AG09319 (cell line): ENCODE measurements at places on chromosomes 11 and 22.

GRCh38 chr22:27413702-27414101 lies 387.9 kb downstream of the MN1 start:
- DNase-seq: no peak

- no peak for DNase-seq
Observed at GRCh38 chr11:73939096-73939495, 11.7 kb upstream of the DNAJB13 start.

DNA sequence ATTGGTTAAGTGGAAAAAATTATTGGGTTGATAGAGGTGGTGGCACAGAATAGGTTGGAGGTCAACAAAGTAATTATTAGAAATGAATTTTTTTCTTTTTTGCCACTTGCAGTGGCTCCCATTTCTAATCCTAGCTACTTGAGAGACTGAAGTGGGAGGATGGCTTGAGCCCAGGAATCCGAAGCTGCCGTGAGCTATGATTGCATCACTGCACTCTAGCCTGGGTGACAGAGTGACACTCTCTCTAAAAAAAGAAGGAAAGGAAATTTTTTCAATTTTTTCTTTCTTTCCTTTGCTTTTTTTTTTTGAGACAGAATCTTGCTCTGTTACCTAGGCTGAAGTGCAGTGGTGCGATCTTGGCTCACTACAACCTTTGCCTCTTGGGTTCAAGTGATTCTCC lies 2.2 kb upstream of the BCO2 start:
- DNase-seq: no peak

DNA sequence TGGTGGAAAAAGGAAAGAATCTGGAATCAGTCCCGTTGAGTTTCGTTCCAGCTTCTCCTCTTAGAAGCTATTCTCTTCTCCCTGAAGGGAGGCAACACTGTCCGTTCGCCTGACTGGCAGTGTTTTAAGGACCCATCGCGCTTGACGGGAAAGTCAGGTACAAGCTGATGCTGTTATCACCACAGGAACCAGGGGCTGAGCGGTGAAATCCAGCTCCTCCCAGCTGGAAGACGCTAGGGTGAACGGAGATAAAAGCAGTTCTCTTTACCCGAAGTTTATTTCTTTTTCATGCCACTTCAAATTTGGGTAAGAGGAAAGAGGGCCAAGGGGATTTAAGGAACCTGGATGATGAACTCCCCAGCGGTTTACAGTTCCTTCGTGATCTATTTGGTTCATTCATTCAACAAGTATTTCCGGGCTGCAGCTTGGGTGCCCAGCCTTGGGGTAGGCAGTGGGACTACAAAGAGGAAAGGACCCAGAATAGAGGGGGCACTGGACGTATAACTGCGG lies 551 bp upstream of the DEUP1 start:
- no peak for DNase-seq

GRCh38 chr11:88359541-88359940 lies 22.0 kb upstream of the CTSC start:
- DNase-seq: no peak

GRCh38 chr11:106475181-106475580 lies 397.7 kb downstream of the AASDHPPT start:
- no peak for DNase-seq

GRCh38 chr11:88806410-88806809 lies 259.4 kb downstream of the GRM5 start:
- DNase-seq: no peak

- no peak for DNase-seq
Observed at GRCh38 chr22:47337161-47337621, 574.7 kb downstream of the TBC1D22A start.

GRCh38 chr11:131884461-131885073 lies 514.2 kb downstream of the NTM start:
- DNase-seq: no peak

DNA sequence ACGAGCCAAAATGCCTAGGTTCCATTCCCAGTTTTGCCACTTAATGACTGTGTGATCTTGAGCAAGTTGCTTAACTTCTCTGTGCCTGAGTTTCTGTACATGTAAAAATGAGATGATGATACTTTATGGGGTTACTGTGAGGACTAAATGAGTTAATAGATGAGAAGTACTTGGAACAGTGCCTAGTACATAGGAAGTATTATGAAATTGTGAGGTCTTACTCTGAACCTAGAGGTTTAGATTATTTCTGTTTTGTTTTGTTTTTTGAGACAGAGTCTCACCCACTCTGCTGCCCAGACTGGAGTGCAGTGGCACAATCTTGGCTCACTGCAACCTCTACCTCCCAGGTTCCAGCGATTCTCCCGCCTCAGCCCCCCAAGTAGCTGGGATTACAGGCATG lies 227.0 kb upstream of the POU2AF2 start:
- DNase-seq: no peak

DNA sequence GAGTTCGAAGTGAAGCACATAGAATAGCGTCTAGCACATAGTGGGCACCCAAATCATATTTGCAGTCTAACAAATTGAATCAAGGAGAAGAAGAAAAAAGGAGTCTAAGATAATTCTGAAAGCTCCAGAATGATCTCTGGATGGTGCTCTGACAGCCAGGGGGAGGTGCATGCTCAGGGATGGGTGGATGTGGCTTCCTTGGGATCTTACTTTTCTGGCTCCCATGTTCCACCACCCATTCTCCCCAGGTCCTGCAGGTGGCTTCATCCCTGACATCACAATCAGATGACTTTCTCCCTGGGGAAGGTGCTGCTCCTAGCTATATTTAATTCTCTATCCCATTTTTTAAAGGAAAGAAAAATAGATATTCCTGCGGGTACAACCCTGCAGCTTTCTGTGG lies 381.9 kb downstream of the CADM1 start:
- DNase-seq: no peak

- DNase-seq: no peak
Observed at GRCh38 chr11:72605973-72606747, 68.1 kb downstream of the PDE2A start.

- DNase-seq: no peak
Observed at GRCh38 chr11:118895093-118896039, 11.7 kb downstream of the CXCR5 start.

- no peak for DNase-seq
Observed at GRCh38 chr11:100467821-100468508, 219.1 kb upstream of the ARHGAP42 start.

- DNase-seq: no peak
Observed at GRCh38 chr11:15673408-15673831, 558.7 kb downstream of the INSC start.

DNA sequence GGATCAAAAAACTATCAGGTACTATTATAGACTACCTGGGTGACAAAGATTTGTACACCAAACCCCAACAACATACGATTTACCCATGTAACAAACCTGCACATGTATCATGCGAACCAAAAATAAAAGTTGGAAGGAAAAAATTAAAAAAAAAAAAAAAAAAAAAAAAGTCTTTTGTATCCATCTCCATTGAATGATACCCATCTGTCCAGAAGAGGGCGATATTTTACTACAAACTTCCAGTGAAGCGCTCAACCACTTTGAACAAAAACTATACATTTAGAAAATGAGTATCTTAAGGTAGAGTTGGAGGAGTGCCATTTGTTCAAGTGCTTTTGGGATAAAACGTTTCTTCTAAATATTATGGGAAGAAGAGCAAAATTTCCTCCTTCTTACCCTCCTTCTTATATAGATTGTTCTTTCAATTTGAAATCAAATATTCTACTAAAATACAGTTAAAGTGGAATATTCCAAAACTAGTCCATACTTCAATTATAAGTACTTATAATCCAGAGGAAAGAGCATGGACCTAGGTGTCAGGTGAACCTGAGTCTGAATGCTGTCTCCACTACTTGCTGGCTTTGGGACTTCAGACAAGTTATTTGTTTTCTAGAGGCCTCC lies 23.3 kb downstream of the ARL14EP start:
- peak; percentile 8 for DNase-seq

DNA sequence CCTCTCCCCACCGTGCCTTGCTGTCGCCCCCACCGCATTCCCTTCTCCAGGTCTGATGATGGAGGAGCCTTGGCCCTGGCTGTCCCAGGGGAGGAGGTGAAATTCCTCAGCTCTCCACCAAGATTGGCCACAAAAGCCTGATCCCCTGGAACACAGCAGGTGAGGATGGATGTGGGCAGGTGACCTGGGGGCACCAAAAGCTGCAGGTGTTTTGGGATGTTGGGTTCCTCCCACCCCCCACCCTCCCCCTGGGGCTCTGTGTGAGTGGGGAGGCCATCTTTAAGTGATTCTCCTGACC lies 639 bp downstream of the TRIOBP start:
- no peak for DNase-seq

- no peak for DNase-seq
Observed at GRCh38 chr11:69468911-69469885, 12.3 kb upstream of the LINC01488 start.

DNA sequence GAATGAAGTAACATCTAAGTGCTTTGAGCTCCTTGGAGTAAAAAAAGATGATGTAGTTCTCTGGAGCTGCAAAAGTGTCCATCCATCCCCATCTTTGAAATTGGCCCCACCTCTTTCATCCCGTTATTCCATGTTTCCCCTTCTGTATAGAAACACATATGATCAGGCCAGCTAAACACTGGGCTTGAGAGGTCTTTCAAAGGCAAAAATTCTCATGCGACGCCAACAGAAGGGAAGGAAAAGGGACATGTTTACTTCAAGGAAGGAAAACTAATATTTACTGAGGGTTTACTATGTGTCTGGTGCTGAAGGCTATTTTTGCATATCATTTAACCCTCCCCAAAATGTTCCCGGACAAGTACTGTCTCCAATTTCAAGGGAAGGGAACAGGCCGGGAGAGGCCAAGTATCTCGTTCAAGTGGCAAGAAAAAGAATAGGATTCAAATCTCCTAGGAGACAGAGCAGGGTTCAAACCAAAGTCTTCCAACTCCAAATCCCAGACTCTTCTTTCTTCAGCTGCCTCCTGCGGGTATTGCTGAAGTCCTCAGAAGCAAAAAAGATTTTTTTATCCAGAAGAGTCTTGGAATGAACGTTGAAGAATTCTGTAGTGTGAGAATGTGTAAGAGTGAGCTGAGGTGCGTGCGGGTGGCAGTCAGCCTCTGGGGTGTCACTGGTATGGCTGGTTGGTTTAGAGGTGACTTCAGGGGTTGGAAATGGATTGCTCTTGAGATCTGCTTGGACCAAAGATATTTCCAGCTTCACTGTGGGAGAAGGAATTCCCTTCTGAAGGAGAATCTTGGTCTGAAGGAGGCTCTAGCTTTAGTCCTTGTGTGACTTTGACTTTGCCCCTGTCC lies 10.1 kb downstream of the TECTA start:
- DNase-seq: no peak
